ENCODE measurements at places on chromosomes 1 and 21.

DNA sequence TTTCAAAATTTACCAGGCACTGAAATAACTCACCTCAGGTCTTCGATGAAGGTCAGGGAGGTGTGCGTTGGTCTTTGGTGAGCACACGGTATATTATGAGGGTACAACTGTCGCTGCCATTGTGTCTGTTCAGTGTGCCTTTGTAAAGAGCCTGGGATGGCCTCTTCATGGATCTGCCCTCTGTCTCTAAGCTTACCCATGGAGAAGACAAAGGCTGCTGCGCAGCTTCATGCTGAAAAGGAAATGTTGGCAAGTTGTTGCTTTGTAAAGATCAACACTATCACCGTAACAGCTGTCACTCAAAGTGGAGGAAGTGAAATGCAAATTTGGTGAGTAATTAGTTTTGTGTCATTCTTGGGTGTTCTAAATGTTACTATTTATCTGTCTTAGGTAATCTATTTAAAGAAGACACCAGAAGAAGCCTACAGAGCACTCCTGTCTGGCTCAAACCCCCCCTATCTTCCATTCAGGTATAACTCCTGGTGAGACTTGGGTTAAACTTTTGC is 71.6 kb downstream of the CDC14A start:
- no peak for DNase-seq

GRCh38 chr1:205044741-205045140 is 1.7 kb downstream of the CNTN2 start:
- no peak for DNase-seq

GRCh38 chr21:45335761-45336534 is 48.3 kb upstream of the POFUT2 start:
- DNase-seq: no peak

GRCh38 chr1:114701931-114702330 is 6.6 kb upstream of the AMPD1 start:
- no peak for DNase-seq

GRCh38 chr21:36528716-36529115 is 48.8 kb upstream of the CLDN14 start:
- DNase-seq: no peak

DNA sequence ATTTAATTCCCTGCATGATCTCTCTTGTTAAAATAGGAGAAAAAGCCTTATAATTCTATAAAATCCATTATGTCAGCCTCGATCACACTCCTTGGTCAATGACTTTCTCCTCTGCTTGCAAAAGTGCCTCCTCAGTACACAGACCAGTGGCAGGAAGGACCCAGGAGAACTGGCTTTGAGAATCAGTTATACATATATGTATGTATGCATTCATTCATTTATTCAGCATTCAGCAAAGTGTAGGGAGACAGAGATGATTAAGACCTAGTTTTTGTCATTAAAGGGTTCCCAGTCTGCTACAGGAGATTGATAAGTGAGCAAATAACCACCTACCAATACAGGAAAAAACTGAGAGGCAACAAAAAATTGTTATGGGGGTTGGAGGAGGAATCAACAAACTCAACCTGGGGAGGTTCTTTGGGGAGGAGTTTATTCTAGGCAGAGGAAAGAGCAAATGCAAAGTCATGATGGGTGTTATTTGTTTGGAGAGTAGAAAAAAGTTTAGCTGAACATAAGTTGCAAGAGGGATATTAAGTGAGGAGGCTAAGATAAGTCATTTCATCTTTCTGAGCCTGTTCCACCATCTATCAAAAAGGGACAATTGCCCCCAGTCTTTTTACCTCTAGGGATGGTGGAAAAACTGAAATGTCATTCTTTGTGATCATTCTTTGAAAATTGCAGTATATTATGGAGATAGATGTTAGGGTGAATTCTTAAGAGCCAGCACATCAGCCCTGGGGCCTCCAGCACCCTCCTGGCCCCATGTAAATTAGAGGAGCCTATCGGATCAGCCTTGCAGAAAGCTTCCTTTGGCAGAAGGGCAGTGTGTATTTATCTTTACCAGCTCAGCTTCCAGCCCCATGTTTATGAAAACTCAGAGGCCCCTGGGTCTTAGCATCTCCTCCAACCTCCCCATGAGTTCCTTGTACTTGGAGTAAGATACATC is 128.0 kb downstream of the OMA1 start:
- no peak for DNase-seq

GRCh38 chr1:169595764-169596711 is 9.8 kb upstream of the F5 start:
- DNase-seq: no peak

GRCh38 chr1:94602316-94602715 is 60.8 kb upstream of the F3 start:
- no peak for DNase-seq

DNA sequence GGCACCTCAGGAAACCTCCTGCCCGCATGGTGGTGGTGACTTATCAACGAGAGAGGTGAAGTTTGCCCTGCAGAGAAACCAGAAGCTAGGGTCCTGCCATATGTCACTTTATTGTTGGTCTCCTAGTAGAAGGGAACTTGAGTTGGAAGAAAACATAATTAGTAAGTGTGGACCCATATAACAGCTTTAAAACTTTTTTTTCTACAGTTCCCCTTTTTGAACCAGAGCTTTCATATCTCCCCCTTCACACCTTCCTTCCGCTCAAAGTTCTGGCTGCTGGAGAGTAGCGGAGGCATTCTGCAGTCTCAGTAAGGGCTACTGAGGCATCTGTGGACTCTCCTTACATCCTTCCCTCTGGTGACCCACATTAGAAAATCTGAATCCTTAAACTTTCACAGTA is 48.9 kb downstream of the PHC2 start:
- DNase-seq: no peak

DNA sequence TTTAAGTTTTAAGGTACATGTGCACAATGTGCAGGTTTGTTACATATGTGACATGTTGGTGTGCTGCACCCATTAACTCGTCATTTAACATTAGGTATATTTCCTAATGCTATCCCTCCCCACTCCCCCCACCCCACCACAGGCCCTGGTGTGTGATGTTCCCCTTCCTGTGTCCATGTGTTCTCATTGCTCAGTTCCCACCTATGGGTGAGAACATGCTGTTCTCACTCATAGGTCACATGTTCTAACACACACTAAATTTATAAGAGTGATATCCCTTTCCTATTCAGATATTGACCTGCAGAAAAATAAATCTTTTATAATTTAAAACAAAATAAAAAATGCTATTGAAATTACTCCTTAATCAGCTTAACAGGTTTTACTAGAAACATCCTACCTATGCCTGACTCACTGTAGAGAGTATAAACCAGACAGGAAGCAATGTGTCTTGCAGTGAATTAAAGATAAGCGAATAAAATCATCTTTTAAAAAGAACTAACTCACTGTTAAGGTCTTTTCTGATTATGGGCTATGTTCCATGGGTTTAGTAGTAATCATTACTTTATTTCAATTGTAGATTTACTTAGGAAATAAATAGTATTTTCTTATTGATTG is 82.0 kb upstream of the DPH5 start:
- DNase-seq: no peak
